ENCODE measurements at places on chromosomes 12 and 14. TPM values are rescaled to one million over a fixed set of nuclear protein-coding genes. Genes with fewer than 3 reads are reported as not detected.

The ZNF605 gene
- total RNA-seq: 22.5 TPM

The RASSF8 gene
- total RNA-seq: 55.7 TPM

The LBHD2 gene
- not detected for total RNA-seq

The GRIN2B gene
- not detected for total RNA-seq

The LPAR5 gene
- not detected for total RNA-seq

The LDHB gene
- 478 TPM for total RNA-seq

The ALDH1L2 gene
- total RNA-seq: 60.5 TPM

The PSME1 gene
- total RNA-seq: 104 TPM

The B4GALNT3 gene
- 3.1 TPM for total RNA-seq

The JPH4 gene
- total RNA-seq: not detected

The STAC3 gene
- 0.65 TPM for total RNA-seq

The SAV1 gene
- 47.6 TPM for total RNA-seq

The ZC2HC1C gene
- 1.2 TPM for total RNA-seq

The SERPINA12 gene
- total RNA-seq: not detected

The KRT83 gene
- not detected for total RNA-seq

The PHLDA1 gene
- total RNA-seq: 65.9 TPM

The CTSG gene
- total RNA-seq: not detected

The LRRK2 gene
- 5.4 TPM for total RNA-seq

The B4GALNT1 gene
- 2.9 TPM for total RNA-seq

The KRT2 gene
- total RNA-seq: not detected

The BCL2L14 gene
- total RNA-seq: not detected

The SYNDIG1L gene
- total RNA-seq: under 0.01 TPM

The PA2G4 gene
- 95.9 TPM for total RNA-seq

The AQP6 gene
- total RNA-seq: not detected

The BEST3 gene
- not detected for total RNA-seq

The KCNMB4 gene
- total RNA-seq: 0.13 TPM

The ANKS1B gene
- 4.4 TPM for total RNA-seq

The MYBPC1 gene
- not detected for total RNA-seq

The NANOG gene
- total RNA-seq: 0.32 TPM

The CLECL1 gene
- not detected for total RNA-seq

The ZDHHC22 gene
- total RNA-seq: not detected

The OVCH1 gene
- 0.65 TPM for total RNA-seq

The ITGA7 gene
- total RNA-seq: 17.9 TPM

The KCNC2 gene
- not detected for total RNA-seq

The ISM2 gene
- total RNA-seq: 0.13 TPM

The TAS2R7 gene
- not detected for total RNA-seq

The EXOC3L4 gene
- total RNA-seq: not detected

The MANSC4 gene
- total RNA-seq: not detected

The GZMB gene
- total RNA-seq: not detected

The SLC15A4 gene
- 45.6 TPM for total RNA-seq

The OTX2 gene
- total RNA-seq: not detected

The LUM gene
- 7,416 TPM for total RNA-seq

The MDGA2 gene
- total RNA-seq: not detected

The GLT1D1 gene
- total RNA-seq: not detected

The STAT6 gene
- total RNA-seq: 133 TPM

The PDE3A gene
- total RNA-seq: 22.2 TPM

The HOXC10 gene
- total RNA-seq: 12.4 TPM

The CEBPE gene
- 0.13 TPM for total RNA-seq

Measured in articular chondrocyte of knee joint (primary cell).